NCI-H774 (cell line): ENCODE measurements at places on chromosomes 1 and 21.
A peak's percentile ranks its signal among the peaks of the same experiment; 100 is the strongest.

GRCh38 chr1:43238085-43238484 lies 31.7 kb upstream of the TMEM125 start:
- DNase-seq, result peak; percentile 73

DNA sequence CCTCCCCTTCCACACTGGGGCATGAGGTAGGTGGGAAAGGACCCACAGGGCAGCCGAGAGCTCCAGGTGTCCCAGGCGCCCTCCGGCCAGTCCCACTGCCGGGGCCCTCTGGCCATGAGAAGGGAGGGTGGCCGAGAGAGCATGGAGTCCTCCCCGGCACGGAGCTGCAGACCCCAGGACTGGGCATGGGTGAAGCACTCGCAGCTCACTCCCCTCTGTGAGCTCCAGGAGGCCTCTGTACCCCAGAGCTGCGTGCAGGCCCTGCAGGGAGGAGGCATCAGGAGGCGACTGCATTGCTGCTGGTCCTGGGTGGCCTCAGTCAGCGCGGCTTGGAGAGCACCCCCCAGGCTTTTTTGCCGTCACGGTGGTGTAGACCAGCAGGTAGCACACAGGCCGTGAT lies 80.1 kb upstream of the TTC34 start:
- no peak for DNase-seq

- DNase-seq, result no peak
Measured at GRCh38 chr1:181809991-181810545, 251.4 kb downstream of the ZNF648 start.

- DNase-seq, result peak; percentile 36
Measured at GRCh38 chr1:165162671-165163241, 193.8 kb downstream of the LMX1A start.

GRCh38 chr1:47624531-47624930 lies 186.7 kb downstream of the FOXD2 start:
- DNase-seq, result peak; percentile 40

- no peak for DNase-seq
Measured at GRCh38 chr1:191609305-191609704, 549.0 kb upstream of the RGS18 start.

DNA sequence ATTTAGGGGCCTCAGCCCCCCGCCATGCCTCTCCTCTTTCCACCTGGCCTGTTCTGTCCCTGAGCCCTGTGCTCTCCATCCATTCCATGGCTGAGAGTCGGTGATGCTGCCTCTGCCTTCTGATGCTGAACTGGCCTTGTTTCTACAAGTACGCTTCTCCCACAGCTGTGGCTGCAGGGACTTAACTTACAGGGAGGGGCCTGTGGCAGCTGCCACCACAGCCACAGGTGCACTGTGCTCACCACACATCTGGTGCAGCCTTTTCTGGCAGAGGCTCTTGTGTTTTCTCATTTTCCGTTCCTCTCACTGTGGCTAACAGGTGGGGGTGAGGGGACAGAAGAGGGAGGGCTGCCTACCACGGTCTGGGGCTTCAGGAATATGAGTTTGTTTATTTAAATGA lies 4.2 kb downstream of the FMO1 start:
- DNase-seq, result no peak

DNA sequence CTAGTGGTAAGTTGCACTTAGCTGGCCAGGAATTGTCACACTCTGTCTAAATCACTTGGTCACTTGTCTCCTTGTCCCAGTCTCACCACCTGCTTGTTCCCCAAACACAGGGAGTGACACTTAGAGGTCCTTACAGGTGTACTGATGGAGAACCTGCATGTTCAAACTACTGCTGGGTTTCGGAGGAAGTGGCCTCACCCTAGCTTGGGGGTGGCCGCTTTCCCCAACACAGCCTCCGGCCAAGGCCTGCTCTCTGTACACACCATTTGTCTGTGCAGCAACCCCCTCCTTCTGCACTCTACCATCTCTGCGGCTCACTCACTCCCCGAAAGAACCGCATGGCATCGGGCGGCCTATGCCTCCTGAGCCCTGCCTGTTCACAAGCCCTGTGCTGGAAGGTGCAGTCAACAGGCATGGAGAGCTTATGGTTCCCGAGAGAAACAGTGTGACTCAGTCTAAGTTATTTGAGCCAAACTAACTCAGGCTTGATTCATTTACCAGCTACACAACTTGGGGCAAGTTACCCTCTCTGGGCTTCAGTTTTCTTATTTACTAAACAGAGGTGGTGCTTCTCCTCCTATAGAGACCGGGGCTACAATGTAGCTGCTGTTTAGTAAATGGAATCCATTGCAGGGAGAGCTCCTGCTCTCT lies 10.5 kb upstream of the SPRR4 start:
- no peak for DNase-seq

DNA sequence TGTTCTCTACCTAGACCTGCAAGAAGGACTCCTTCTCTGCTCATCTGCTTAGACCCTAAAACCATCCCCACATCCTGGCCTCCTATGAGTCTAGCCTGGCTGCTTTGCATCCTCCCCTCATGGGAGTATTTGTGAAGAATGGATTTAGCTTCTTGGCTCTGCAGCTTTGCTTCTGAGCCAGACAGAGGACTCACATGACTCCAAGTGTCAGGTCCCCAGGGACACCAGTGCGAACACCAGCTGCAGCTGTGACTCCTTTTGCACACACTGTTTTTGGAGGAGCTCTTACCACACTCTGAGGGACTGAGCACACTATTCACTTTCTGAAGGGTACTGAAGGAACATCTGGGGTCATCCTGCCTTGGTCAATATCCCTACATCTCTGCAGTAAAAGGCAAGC lies 131.8 kb upstream of the SGIP1 start:
- DNase-seq, result no peak

GRCh38 chr1:28378906-28379305 lies 9.4 kb downstream of the PHACTR4 start:
- no peak for DNase-seq

GRCh38 chr1:183303901-183304300 lies 114.3 kb downstream of the NMNAT2 start:
- DNase-seq, result no peak

- DNase-seq, result no peak
Measured at GRCh38 chr1:224067207-224067606, 46.7 kb upstream of the FBXO28 start.

DNA sequence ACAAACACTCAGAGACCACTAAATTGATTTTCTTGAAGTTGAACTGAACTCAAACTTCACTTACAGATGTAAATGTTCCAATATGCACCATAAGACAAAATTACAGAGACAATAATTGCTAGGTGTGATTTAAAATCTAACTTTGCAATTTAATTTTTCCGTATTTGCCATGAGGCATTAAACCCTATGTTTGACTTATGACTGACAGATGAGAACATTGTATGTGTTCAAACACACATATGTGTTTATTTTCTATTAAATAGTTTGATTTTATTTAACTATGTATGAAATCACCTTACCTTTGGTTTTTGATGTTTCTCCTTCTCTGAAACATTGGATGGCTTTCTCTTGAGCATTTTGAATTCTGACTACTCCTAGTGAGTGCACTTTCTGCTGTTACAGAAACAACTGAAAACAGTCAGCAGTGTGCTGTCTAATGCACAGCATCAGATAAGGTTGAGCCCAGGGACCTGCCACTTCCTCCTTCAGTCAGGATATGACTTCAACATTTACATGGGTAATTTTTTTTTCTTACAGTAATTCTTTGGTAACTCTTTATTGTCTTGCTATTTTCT lies at the start of gene SAMSN1:
TSS of gene SAMSN1 (minus strand) at position 410 of the 575 bp plus-strand sequence. CDS start at position 356, 54 bp downstream.
- no peak for DNase-seq

DNA sequence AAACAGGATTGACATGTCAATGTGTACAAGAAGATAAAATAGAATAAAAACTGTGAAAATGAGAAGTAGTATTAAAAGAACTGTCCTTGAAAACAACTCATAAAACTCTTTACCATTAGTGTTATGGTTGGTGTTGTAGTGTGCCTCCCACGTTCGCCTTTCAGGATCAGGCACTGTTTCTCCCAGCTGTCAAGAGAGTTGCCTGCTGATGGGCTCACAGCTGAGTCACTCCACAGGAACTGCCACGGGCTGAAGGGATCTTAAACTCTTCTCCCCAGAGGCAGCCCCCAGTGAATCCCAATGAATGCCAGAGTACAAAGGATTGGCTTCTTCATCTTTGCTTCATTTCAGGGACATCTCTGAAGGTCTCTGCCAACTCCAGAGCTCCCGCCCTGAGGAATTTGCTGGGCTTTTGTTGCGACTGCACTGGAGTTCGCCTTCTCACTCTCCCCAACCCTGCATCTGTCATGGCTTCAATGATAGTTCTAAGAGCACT lies 119.6 kb downstream of the ADGRL2 start:
- no peak for DNase-seq

GRCh38 chr1:89839516-89839915 lies 18.7 kb downstream of the LRRC8D start:
- DNase-seq, result no peak

DNA sequence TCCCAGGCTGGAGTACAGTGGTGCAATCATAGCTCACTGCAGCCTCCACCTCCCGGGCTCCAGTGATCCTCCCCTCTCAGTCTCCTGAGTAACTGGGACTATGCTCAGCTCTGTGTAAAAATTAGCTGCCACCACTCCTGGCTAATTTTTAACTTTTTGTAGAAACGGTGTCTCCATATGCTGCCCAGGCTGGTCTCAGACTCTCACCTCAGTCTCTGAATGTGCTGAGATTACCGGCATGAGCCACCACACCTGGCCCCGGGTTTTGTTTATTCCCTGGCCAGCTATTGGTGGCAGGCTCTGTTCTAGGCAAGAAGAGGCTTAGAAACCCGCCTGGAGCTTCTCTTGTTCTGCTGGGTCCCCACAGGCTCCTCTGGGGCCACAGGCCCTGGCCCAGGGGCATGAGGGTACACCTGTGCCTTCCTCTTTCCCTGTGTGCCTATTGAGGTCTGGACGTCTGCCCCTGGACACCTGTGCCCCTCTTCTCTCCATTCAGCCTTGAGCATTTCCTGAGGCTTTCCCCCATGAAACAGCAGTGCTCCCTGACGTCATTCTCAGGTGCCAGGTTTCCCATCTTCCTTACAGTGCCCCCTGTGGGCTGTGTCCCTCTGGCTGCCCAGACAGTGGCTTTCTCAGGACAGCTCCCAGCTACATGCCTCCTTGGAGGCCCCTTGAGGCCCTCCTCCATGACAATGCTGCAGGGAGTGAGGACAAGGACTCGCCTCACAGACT lies 57.5 kb downstream of the PCP4 start:
- DNase-seq, result no peak

- DNase-seq, result no peak
Measured at GRCh38 chr1:53088616-53089300, 26.7 kb downstream of the PODN start.

- no peak for DNase-seq
Measured at GRCh38 chr1:172393354-172393753, 27.1 kb upstream of the C1orf105 start.

- no peak for DNase-seq
Measured at GRCh38 chr1:226287587-226287986, 21.4 kb downstream of the LIN9 start.
